ENCODE measurements at places on chromosomes 13 and 19.

- peak; percentile 86 for DNase-seq
These were observed 217.4 kb downstream of the DLEU7 start for GRCh38 chr13:50626101-50626547.

DNA sequence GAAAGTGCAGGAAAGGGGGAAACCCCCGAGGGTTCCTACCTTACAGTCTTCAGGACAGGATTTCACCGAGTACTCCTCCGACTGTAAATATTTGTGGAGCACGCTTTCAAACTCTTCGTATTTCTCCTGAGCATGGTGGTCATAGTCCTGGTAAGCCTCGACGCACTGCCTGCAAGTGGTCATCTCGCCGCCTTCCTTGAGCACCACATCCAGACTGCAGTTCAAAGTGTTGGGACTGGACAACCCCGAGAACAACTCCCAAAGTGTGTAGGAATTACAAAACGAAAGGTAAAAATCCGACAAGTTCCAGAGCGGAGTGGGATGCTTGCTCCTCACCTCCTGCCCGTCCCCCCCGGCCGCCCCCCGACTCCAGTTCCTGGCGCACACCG lies 349.7 kb downstream of the LIG4 start:
- DNase-seq: no peak

GRCh38 chr19:23378948-23379347 lies 16.3 kb downstream of the ZNF91 start:
- DNase-seq: no peak

GRCh38 chr19:6568010-6568526 lies 22.9 kb downstream of the CD70 start:
- no peak for DNase-seq

DNA sequence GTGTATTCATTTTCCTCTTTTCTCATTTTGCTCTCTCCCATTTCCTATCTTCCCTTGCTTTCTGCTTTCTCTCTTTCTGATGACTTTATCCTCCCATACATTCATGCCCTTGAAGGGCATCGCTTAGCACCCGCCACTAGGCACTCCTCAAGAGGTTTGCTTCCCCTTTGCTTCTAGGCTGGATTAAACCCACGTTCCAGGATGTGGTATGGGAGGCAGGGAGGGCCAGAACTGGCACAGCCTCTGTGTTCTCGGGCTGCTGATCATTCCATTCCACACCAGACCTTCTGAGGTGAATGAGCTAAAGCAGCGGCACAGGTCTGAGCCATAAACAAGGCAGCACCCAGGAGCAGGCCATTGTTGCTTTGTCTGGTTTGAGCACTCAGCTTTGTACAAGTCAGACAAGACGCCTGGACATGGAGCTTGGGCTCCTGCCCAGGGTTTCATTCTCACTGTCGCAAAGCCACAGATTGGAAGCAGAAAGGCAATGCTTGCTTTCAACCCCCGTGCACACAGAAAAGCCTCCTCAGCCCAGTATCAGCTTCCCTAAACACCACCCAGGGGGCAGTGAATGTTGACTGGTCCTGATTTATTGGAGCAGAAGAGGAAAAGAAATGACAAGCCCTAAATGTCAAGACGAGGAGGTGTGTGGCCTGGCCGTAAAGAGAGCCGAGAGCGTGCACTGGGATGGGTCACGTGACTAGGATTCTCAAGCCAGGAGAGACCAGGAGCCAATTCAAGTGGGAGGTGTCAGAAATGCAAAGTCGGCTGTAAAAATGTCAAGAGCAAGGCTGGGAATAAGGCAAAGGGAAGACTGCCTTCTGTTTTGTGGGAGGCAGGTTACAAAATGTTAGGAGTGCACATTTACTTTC lies 218.0 kb upstream of the SERP2 start:
- peak; percentile 45 for DNase-seq

DNA sequence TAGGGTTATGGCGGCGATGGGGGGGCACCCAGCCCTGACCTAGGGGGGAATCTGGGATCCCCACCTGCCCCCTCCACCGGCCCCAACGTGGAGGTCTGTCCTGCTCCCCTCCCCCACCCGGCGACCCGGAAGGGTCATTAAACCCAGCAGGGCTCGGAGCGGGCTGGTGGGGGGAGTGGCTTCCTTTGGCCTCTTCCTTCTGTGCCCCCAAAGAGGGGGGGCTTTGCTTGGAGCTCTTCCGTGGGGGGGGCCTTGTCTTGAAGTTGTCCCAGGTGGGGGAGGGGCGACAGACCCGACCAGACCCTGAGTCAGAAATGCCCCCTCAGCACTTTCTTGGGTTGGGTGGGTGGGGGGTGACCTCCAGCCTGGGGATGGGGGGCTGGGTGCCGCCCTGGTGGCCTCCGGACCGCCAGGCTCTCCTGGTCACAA lies 1.5 kb downstream of the ARID3A start:
- no peak for DNase-seq

- no peak for DNase-seq
These were observed 81.1 kb upstream of the SERP2 start for GRCh38 chr13:44292545-44292944.

- DNase-seq: no peak
These were observed 463 bp upstream of the POMP start for GRCh38 chr13:28658539-28658795.

GRCh38 chr13:60288569-60288968 lies 108.5 kb upstream of the TDRD3 start:
- DNase-seq: no peak

DNA sequence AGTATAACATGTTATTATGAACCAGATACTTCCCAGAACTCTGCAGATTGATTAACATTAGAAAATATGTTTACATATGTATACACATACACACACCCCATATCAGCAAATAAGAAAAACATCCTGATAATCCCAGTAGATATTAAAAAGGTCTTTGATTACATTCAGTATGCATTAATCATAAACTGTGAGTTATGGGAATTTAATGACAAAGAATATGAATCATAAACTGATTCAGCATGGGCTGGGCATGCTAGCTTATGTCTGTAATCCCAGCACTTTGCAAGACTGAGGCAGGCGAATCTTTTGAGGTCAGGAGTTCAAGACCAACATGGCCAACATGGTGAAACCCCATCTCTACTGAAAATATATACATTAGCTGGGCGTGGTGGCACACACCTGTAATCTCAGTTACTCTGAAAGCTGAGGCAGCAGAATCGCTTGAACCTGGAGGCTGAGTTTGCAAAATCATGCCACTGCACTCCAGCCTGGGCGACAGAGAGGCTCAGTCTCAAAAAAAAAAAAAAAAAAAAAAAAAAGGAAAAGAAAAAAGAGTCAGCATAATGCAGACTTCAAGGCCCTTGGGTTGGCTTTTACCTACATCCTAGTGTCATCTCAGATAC lies 581.9 kb upstream of the PRR20A start:
- no peak for DNase-seq

DNA sequence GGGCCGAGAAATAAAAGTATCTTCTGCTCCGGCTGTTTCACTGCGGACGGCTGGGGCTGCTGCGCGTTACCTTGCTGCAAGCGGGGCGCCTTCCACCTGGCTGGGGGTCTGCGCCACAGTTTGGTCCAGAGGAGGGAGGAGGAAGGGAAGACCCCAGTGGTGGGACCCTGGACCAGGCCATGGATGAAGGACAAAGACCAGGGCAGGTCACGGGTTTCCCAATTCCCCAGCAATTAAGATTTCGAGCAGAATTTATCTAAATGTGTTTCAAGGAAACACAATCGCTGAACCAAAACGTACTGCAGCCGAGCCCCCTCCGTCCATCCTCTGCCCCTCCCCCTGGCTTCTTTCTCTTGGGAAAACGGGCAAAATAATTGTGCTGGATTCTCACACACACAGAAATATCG lies 2.9 kb downstream of the SOX1 start:
- DNase-seq: no peak

DNA sequence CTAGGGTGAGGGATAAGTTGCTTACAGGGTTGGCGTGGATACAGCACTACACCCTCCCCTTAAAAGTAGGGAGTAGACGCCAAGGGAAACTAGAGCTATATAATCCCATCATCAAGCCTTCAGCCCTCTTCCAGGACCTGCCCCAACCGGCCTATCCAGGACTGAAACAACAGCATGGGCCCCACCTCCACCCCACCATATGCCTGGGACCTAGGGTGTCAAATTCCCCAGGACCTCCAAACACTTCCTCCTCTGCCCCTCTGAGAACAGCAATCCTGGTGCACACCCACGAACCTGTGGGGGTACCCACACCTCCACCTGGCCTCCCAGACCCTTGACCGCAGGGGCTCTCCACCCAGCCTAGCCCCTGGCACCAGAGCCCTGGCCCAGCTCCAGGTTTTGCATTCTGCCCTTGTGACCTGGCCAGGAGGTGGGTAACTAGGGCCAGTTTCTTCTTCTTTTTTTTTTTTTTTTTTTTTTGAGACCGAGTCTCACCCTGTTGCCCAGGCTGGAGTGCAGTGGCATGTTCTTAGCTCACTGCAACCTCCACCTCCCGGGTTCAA lies 1.4 kb upstream of the CYP2F1 start:
- no peak for DNase-seq

DNA sequence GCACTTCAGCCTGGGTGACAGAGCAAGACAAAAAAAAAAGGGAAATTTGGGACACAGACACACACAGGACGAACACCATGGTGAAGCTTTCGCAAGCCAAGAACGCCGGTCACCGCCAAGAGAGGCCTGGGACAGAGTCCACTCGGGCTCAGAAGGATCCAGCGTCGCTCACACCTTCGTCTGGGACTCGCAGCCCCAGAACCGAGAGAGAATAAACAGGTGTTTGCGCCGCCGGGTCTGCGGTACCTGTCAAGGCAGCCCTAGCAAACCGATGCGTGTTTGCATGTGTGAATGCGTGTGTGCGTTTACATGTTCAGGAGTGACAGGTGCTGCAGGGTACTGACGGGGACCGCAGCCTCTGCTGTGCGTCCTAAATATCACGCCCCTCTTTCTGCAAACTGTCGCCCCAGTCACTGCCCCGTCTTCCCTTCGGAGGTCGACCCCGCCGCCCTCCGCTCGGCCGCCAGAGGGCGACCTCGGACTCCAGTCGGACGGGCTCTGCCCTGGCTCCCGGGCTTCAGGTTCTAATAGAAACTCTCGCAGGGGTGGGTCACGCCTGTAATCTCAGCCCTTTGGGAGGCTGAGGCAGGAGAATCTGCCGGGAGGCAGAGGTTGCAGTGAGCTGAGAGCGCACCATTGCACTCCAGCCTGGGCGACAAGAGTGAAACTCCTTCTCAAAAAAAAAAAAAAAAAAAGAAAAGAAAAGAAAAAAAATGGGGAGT lies 11.8 kb upstream of the CSNK1G2 start:
- DNase-seq: peak; percentile 77

- DNase-seq: no peak
These were observed 83.5 kb upstream of the ZNF254 start for GRCh38 chr19:24003537-24003936.

- no peak for DNase-seq
These were observed 60.3 kb downstream of the ARHGEF7 start for GRCh38 chr13:111175372-111175771.

Data from MV-4-11 (cell line).